ENCODE measurements at places on chromosomes 2 and 18. TPM values are rescaled to one million over a fixed set of nuclear protein-coding genes. Genes with fewer than 3 reads are reported as not detected.

Gene TUBA4A
- 314 TPM for total RNA-seq

Gene TMEM131
- total RNA-seq, result 14.5 TPM

Gene LTBP1
- total RNA-seq, result 16.6 TPM

Gene SLC5A7
- not detected for total RNA-seq

Gene HNMT
- 0.96 TPM for total RNA-seq

Gene LOXL3
- 0.64 TPM for total RNA-seq

Measured in A549 treated with GW870086 at 1 μM for 4 hours (cell line).